ENCODE measurements at places on chromosomes 6 and 20. TPM values are rescaled to one million over a fixed set of nuclear protein-coding genes. Genes with fewer than 3 reads are reported as not detected.

Gene OGFR
- 50.6 TPM for total RNA-seq

Gene TUBB1
- under 0.01 TPM for total RNA-seq

Gene SPTLC3
- total RNA-seq, result 3.6 TPM

Gene RWDD1
- total RNA-seq, result 31.6 TPM

Gene TRIM40
- total RNA-seq, result not detected

Gene RBM24
- total RNA-seq, result 1.7 TPM

Gene NFKBIL1
- total RNA-seq, result 33.2 TPM

Gene DNMT3B
- 1.7 TPM for total RNA-seq

Gene HLA-DPA1
- 6.7 TPM for total RNA-seq

Gene ARHGAP18
- total RNA-seq, result 32.9 TPM

Gene PAX1
- total RNA-seq, result 0.49 TPM

Gene CCDC170
- 3.2 TPM for total RNA-seq

Gene HRH3
- not detected for total RNA-seq

Gene POLR3F
- 10.1 TPM for total RNA-seq

Gene GFOD1
- total RNA-seq, result 3.7 TPM

Gene NTSR1
- total RNA-seq, result 0.49 TPM

Gene SLC9A8
- 15.4 TPM for total RNA-seq

Gene GPR63
- 1.9 TPM for total RNA-seq

Gene HAO1
- total RNA-seq, result not detected

Gene XKR7
- total RNA-seq, result not detected

Gene PNPLA1
- total RNA-seq, result not detected

Gene EFCAB8
- under 0.01 TPM for total RNA-seq

Gene CTCFL
- total RNA-seq, result not detected

Gene COL11A2
- 0.65 TPM for total RNA-seq

Gene CCHCR1
- 15.7 TPM for total RNA-seq

Gene PRDM13
- not detected for total RNA-seq

Gene ABHD16B
- not detected for total RNA-seq

Gene HLA-DRA
- 0.85 TPM for total RNA-seq

Gene AIF1
- total RNA-seq, result not detected

Gene SLC17A3
- total RNA-seq, result not detected

Gene BMP2
- 0.73 TPM for total RNA-seq

Gene POU5F1
- 0.61 TPM for total RNA-seq

Gene DEFB128
- total RNA-seq, result not detected

Gene PDE7B
- 50.4 TPM for total RNA-seq

Gene HLA-A
- total RNA-seq, result 478 TPM

Gene ZBTB12
- total RNA-seq, result 2.3 TPM

Gene DPPA5
- total RNA-seq, result not detected

Gene FAM83D
- total RNA-seq, result 1.6 TPM

Gene CDH26
- 0.49 TPM for total RNA-seq

Gene ARMH2
- not detected for total RNA-seq

Gene AGER
- total RNA-seq, result 0.16 TPM

Gene FAM217A
- total RNA-seq, result not detected

Gene MOCS1
- 12.2 TPM for total RNA-seq

Gene ADGRF1
- not detected for total RNA-seq

Gene OR2J3
- not detected for total RNA-seq

Gene C20orf204
- 1.7 TPM for total RNA-seq

Gene CPXM1
- 0.65 TPM for total RNA-seq

Gene THBS2
- 239 TPM for total RNA-seq

Gene MC3R
- not detected for total RNA-seq

Gene GNRH2
- total RNA-seq, result not detected

Gene LY86
- total RNA-seq, result not detected

Gene DEF6
- total RNA-seq, result 0.81 TPM

Gene VSTM2L
- 5.6 TPM for total RNA-seq

Gene CCN6
- total RNA-seq, result not detected

Gene MOG
- not detected for total RNA-seq

Gene SIRPA
- total RNA-seq, result 5.8 TPM

Gene NKAIN4
- total RNA-seq, result not detected

Gene ZCCHC3
- 19.0 TPM for total RNA-seq

Gene UNC5CL
- 0.12 TPM for total RNA-seq

Gene RTF2
- 76.6 TPM for total RNA-seq

All from hair follicle dermal papilla cell (primary cell).